Effector CD8-positive, alpha-beta T cell (primary cell): ENCODE measurements at places on chromosomes 12 and 14.
A peak's percentile ranks its signal among the peaks of the same experiment; 100 is the strongest.

GRCh38 chr12:6872073-6873048 is 742 bp downstream of the SPSB2 start:
- DNase-seq: peak; percentile 73

DNA sequence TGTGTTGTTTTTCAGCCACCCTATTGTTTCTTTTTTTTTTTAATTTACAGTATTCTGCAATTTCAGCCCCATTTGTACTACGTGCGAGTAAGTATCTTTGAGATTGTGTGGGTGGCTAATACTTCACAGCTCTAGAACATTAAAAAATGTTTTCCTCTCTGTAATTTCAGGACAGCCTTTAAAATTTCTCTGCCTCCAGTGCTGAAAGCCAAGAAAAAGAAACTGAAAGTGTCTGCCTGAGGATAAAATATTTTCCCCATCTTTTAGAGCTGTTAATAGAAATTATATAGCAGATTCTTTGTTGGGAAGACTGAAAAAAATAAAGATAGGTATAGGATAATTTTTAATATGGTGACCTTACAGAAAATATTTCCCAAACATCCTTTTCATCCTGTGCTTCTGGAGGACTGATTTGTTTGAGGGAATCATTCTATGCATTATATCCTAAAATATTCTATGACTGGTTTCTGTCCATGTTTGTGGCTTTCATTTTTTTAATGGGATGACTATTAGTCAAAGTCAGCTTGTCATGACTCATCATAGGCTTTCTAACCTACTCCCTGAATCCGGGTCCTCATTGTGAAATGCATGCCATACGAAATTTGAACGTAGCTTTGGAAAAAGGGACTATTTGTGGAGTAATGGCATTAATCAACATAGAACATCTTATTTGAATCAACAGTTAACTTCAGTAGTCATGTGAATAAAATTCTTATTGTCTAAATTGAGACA is 10.8 kb upstream of the TCTN2 start:
- no peak for DNase-seq

DNA sequence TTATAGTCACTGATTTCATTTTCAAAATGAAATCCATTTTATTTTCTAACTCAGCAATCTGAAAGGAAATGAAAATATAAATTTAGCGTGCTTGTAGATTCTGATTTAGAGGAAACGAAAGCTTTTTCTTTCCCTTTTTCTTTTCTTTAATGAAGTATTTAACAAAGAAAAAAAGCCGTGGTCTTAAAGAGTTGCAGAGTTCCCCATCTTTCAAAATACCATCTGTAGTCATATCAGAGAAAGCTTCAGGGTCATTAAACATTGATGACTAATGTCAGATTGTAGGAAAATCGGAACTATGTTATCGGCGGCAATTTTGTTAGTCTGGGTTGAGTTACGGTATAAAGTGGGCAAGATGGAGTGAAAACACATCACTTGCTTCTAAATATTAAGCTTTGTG is 32.3 kb downstream of the DRAM1 start:
- DNase-seq: no peak

- no peak for DNase-seq
Measured at GRCh38 chr12:47763481-47764346, 5.0 kb upstream of the RAPGEF3 start.

DNA sequence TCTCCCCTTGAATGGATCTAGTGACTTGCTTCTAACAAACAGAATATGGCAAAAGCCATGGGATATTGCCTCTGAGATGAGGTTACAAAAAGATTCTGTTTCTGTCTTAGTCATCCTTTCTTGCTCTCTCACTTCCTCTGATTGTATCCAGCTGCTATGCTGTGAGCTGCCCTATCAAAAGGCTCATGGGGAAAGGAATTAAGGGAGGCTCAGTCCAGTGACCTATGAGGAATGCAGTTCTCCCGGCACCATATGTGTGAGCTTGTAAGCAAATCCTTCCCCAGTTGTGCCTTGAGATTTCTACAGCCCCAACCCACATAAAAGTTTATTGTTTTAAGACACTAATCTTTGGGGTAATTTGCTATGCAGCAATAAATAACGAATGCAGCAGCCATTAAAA is 183.1 kb downstream of the KLHL28 start:
- no peak for DNase-seq

DNA sequence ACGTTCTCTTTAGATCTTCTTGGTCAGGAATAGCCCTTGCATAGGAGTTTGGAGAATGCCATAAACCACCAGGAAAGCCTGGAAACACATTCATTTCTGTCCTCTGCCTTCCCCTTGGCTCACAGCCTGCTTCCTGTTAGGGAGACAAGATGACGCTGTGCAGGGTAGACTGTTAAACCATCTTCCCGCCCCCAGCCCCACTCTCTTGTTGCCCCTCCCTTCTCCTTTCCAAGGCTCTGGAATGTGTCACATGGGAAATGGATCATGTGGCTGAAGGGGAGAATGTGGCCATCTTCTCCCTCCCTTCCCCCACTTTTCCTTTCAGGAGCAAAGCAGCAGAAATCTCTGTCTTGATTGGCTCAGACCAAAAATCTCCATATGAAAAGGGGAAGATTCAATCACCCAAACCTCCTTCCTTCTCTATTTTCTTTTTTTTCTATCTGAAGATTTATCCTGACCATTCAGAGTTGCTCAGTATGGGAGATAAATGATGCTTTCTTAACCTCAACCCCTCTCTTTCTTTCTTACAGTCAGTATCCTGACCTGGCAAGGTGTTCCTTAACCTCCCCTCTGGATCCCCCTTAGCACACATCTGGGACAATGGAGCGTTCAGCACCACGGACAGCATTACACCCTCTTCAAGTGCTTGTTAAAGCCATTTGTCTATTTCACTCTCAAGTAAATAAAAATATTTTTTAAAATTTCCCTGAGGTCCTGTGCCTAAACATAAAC is 11.4 kb downstream of the GPR19 start:
- no peak for DNase-seq

GRCh38 chr12:14961466-14962152 is at the start of gene ARHGDIB:
TSS of gene ARHGDIB (minus strand) at chr12:14961601. CDS start at chr12:14950712, 10,889 bp downstream.
- DNase-seq: peak; percentile 67
